ENCODE measurements at places on chromosomes 6 and 20. TPM values are rescaled to one million over a fixed set of nuclear protein-coding genes. Genes with fewer than 3 reads are reported as not detected.

Gene SIRT5
- total RNA-seq, result 4.9 TPM

Gene ATP6V1G2
- 2.1 TPM for total RNA-seq

Gene MYLK4
- 0.81 TPM for total RNA-seq

Gene DAAM2
- 12.3 TPM for total RNA-seq

Gene GSTA3
- total RNA-seq, result not detected

Gene SCRT2
- not detected for total RNA-seq

Gene SUMO4
- total RNA-seq, result 0.19 TPM

Gene MATN4
- not detected for total RNA-seq

Gene HFE
- total RNA-seq, result 14.8 TPM

Gene PHACTR1
- 1.9 TPM for total RNA-seq

Gene LY6G6D
- total RNA-seq, result not detected

Gene OXT
- total RNA-seq, result not detected

Gene SUPT3H
- 2.0 TPM for total RNA-seq

Gene RRAGD
- 0.75 TPM for total RNA-seq

Gene CD93
- total RNA-seq, result 16.9 TPM

Gene MEI4
- total RNA-seq, result not detected

Gene MTO1
- total RNA-seq, result 12.5 TPM

Gene E2F1
- 1.3 TPM for total RNA-seq

Gene RFX6
- not detected for total RNA-seq

Gene ELOVL4
- 2.7 TPM for total RNA-seq

Gene FAM217A
- total RNA-seq, result not detected

Gene SEL1L2
- total RNA-seq, result not detected

Gene DEFB129
- not detected for total RNA-seq

Gene THEMIS
- total RNA-seq, result not detected

Gene COL10A1
- total RNA-seq, result not detected

Gene NMBR
- total RNA-seq, result not detected

Gene PTPRT
- 0.05 TPM for total RNA-seq

Gene DLL1
- total RNA-seq, result 1.7 TPM

Gene KIFC1
- 1.3 TPM for total RNA-seq

Gene ESF1
- total RNA-seq, result 9.9 TPM

Gene GCNT2
- not detected for total RNA-seq

Gene RAET1L
- total RNA-seq, result not detected

Gene STMND1
- not detected for total RNA-seq

Gene GMPR
- total RNA-seq, result 4.4 TPM

Gene SLC22A1
- total RNA-seq, result not detected

Gene PGC
- not detected for total RNA-seq

Gene NQO2
- total RNA-seq, result 25.2 TPM

Gene ERGIC3
- total RNA-seq, result 244 TPM

Gene MYL9
- total RNA-seq, result 39.0 TPM

Gene BPIFB4
- total RNA-seq, result 0.24 TPM

Gene AURKA
- total RNA-seq, result 4.9 TPM

Gene COL21A1
- 51.1 TPM for total RNA-seq

Gene TINAG
- total RNA-seq, result not detected

Gene EPHA7
- 0.05 TPM for total RNA-seq
